ENCODE measurements at places on chromosomes 11 and 22. TPM values are rescaled to one million over a fixed set of nuclear protein-coding genes. Genes with fewer than 3 reads are reported as not detected.

The MPZL2 gene
- 2.9 TPM for total RNA-seq

The NDUFS8 gene
- 43.6 TPM for total RNA-seq

The ARVCF gene
- 25.2 TPM for total RNA-seq

The FAM227A gene
- 3.1 TPM for total RNA-seq

The OR52I1 gene
- not detected for total RNA-seq

The OPCML gene
- 0.65 TPM for total RNA-seq

The PHETA2 gene
- 23.1 TPM for total RNA-seq

The FUT4 gene
- 10.8 TPM for total RNA-seq

The RIBC2 gene
- 0.76 TPM for total RNA-seq

The ENTHD1 gene
- total RNA-seq, result under 0.01 TPM

The POU2AF3 gene
- not detected for total RNA-seq

The ZNRF3 gene
- 4.2 TPM for total RNA-seq

The PICK1 gene
- 7.7 TPM for total RNA-seq

The SCN2B gene
- total RNA-seq, result 3.4 TPM

The CFAP300 gene
- total RNA-seq, result 11.0 TPM

The CXCR5 gene
- total RNA-seq, result not detected

The BIK gene
- total RNA-seq, result not detected

The KRTAP5-9 gene
- total RNA-seq, result not detected

The GAS2L1 gene
- 9.2 TPM for total RNA-seq

The CRYBA4 gene
- total RNA-seq, result not detected

The TSPAN32 gene
- 1.4 TPM for total RNA-seq

The EFEMP2 gene
- total RNA-seq, result 102 TPM

The KIRREL3 gene
- total RNA-seq, result 1.6 TPM

The PDGFD gene
- 2.3 TPM for total RNA-seq

The PKNOX2 gene
- total RNA-seq, result 4.6 TPM

The CKAP5 gene
- 59.3 TPM for total RNA-seq

The TMEM191B gene
- not detected for total RNA-seq

The PRCP gene
- total RNA-seq, result 64.9 TPM

The SLC29A2 gene
- 0.11 TPM for total RNA-seq

The MMP8 gene
- total RNA-seq, result not detected

The TMEM218 gene
- 21.3 TPM for total RNA-seq

The BEST1 gene
- 3.8 TPM for total RNA-seq

The CHRM1 gene
- not detected for total RNA-seq

The SLC43A3 gene
- total RNA-seq, result 58.8 TPM

The FXYD2 gene
- total RNA-seq, result 0.13 TPM

The RGL4 gene
- not detected for total RNA-seq

The KCNQ1OT1 gene
- 6.4 TPM for total RNA-seq

The KDM4E gene
- not detected for total RNA-seq

The CCDC188 gene
- 1.3 TPM for total RNA-seq

All from articular chondrocyte of knee joint (primary cell).